ENCODE measurements at places on chromosomes 11 and 22.

- DNase-seq, result no peak
Observed at GRCh38 chr11:64333556-64333955, 6.4 kb upstream of the CCDC88B start.

DNA sequence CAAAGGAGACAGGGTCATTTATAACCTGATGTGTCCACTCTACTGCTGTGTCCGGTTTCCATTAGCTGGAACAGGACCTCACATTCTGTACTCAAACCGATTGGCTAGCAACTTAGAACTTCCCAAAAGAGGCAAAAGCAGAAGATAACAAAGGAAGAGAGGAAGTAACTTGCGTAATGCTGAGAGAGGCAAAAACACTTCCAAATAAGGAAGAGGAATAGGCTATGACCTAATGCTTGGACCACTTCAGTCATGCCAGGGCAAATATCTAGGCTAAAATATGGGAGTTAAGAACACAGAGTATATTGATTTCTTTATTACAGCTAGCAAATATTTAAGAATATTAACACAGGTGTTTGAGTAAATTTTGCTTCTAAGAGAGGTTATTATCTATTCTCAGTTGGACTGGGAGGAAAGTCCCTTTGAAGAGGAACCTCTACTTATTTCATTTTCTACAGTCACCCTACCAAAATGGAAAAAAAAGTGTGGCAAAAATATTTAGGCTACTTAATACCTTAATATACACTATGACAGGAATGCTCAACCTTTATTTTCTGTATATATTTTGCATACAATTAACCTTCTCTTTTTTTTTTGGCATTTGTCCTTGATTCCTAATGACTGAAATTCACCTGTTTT is 499.8 kb upstream of the CHORDC1 start:
- DNase-seq, result no peak

DNA sequence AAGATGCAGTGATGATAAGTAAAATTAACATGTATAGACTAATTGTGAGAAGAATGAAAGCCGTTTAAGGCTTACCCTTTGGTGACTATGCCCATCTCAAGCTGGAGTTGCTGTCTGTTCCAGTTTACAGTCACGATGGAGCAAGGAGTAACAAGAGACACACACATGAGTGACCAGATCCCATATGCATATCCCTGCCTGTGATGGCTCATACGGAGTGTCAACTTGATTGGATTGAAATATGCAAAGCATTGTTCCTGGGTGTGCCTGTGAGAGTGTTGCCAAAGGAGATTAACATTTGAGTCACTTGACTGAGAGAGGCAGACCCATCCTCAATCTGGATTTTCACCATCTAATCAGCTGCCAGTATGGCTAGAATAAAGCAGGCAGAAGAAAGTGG is 786.8 kb downstream of the FAM181B start:
- no peak for DNase-seq

DNA sequence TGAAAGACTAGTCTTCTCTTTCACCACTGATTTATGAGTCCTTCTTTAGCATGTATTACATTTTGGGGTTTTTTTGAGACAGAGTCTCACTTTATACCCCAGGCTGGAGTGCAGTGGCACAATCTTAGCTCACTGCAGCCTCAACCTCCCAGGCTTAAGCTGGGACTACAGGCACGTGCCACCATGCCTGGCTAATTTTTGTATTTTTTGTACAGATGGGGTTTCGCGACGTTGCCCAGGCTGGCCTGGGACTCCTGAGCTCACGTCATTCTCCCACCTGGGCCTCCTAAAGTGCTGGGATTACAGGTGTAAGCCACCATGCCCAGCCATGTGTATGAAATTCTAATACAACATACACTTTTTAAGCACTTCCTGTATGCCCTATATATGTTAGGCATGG is 26.3 kb upstream of the CXCR5 start:
- DNase-seq, result no peak

- DNase-seq, result no peak
Observed at GRCh38 chr11:59429924-59430516, 3.8 kb upstream of the OR5A2 start.
